ENCODE measurements at places on chromosomes 2 and 18. TPM values are rescaled to one million over a fixed set of nuclear protein-coding genes. Genes with fewer than 3 reads are reported as not detected.

The AFF3 gene
- 7.6 TPM for total RNA-seq

GRCh38 chr2:217877866-217878265 is 124.9 kb downstream of the TNS1 start:
- DNase-seq, result no peak

- no peak for DNase-seq
These were observed 208.4 kb downstream of the DYSF start for GRCh38 chr2:71661782-71662181.

DNA sequence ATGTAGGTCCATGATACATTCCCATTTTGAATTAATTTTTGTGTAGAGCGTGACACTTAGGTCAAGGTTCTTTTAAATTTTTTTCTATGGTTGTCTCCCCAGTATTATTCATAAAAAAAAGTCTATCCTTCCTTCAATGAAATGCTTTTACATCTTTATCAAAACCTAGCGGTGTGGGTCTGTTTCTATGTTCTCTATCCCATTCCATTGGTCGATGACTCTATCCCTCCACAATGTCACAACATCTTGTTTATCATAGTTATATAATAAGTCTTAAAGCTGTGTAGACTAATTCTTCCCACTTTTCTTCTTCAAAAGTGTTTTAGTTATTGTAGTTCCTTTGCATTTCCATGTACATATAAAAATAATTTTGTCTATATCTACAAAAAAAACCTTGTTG is 47.2 kb upstream of the GPR17 start:
- no peak for DNase-seq

The RGPD3 gene
- total RNA-seq, result 0.08 TPM
